Vagina (tissue), 2 donors: ENCODE measurements at places on chromosomes 4 and X.

DNA sequence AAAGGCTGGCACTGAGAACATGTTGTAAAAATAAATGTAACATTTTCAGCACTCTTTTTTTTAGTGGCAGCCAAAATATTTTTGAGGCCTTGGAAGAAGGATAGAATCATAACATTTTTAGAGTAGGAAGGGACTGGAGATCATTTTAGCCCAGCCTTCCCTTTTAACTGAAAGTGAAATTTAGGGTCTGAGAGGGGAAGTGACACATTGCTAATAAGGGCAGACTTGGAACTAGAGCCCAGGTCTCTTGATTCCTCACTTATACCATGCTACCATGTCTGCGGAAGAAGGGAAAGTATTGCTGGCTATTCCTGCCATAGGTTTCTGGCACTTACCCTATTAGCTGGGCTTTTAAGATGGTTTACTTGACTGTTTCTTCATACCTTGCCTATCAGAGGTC lies 4.8 kb downstream of the WDR44 start:
- no peak for DNase-seq
- H3K4me3 ChIP-seq, result no peak overlapping the region
- H3K4me1 ChIP-seq, result peaks cover 17% of the 10 kb centered on the region
- H3K27me3 ChIP-seq, result no peaks in the 10 kb centered on the region

DNA sequence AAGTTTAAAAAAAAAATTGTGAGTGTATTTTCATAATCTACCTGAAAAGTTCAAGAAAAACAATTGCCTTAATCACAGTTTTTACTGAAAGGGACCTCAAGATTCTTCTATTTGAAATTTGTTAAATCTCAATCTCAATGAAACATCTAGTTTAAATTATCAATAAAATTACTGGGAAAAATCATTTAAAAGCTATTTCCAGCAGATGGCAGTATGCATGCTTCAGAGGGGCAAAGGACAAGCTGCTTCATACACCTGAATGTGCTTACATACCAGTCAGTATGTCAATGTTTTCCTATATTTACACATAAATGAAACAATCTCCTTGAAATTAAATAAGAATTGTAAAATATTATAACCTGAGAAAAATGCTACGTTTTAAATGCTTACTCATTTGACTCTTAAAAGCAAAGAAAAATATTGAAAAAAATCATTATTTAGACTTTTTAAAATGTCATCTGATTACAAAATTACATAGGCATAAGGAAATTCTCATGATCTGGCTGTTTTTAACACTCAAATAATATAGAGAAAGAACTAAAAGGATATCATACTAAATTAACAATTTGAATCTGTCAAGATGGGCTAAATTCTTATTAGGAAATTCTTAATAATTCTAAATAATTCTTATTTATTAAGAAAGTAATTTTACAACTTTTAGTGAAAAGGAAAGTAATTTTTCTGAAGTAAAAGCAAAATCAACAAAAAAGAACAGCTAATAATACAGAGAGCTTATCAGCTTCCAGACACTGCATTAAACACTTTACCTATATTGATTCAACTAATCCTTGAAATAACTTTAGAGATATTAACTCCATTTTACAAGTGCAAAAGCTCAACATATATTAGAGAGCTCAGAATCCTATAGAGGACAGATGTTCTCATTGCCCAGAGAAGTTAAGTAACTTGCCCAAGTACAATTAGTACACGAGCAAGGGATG lies 242.1 kb downstream of the ADAMTS3 start:
- no peaks in the 10 kb centered on the region for H3K4me1 ChIP-seq
- H3K27ac ChIP-seq, result no peak overlapping the region
- DNase-seq, result no peak
- no peak overlapping the region for H3K4me3 ChIP-seq
- no peaks in the 10 kb centered on the region for H3K36me3 ChIP-seq

DNA sequence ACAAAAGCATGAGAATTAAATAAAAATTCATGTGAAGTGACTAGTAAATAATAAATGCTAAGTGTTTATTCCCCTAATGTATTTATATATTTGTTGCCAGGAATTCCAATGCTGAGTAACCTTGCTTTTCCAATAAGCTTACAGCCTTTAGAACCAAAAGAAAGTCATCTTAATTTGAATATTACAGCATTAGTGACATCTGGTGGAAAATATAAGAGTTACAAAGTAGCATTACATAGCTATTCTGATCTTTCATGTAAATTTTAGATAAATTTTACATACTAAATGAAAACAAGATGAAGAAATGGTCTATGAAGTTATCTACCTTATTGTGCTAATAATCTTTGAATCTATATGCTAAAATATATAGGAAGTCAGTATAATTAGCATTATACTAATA lies 10.4 kb downstream of the MAD2L1 start:
- H3K4me1 ChIP-seq, result no peaks in the 10 kb centered on the region
- no peak overlapping the region for H3K27ac ChIP-seq
- H3K27me3 ChIP-seq, result no peaks in the 10 kb centered on the region
- no peaks in the 10 kb centered on the region for H3K36me3 ChIP-seq
- no peak for DNase-seq
- H3K4me3 ChIP-seq, result no peak overlapping the region

DNA sequence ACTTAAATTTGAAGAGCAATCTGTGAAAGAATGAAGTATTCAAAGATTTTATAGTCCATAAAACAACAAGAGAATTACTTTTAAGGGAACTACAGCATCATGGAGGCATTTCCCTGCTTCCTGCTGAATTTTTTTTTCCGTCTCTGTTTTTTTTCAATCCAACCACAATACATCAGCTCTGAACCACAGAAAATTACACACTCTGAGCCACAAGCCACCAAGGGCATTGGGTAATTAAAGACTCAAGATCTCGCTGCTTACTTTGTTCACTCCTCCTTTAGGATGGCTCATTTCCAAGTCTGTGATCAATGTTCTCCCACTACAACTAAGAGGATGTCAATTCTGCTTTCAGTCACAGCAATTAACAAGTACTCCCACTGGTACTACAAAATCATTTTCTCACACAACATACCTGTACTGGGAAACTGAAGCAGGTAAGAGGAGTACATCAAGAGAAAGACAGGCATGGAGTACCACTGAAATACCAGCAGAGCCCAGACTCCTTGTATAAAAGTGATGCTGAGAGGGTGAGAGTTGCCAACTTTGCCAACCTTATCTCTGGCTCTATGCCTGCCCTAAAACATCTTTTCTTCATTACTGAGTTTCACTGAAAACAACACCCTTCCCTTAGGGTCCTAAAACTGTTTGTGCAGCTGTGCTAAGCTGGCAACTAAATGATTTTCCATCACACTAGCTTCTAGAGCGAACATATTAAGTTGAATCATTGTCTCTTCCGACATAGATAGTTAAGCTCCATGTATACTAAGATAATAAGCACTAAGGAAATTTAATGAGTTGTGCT lies 105.8 kb upstream of the MAGEB18 start:
- no peak for DNase-seq
- no peaks in the 10 kb centered on the region for H3K36me3 ChIP-seq
- no peaks in the 10 kb centered on the region for H3K4me1 ChIP-seq
- no peak overlapping the region for H3K4me3 ChIP-seq
- no peaks in the 10 kb centered on the region for H3K27me3 ChIP-seq
- no peak overlapping the region for H3K27ac ChIP-seq

- no peaks in the 10 kb centered on the region for H3K4me1 ChIP-seq
- DNase-seq, result no peak
- H3K36me3 ChIP-seq, result no peaks in the 10 kb centered on the region
- no peak overlapping the region for H3K4me3 ChIP-seq
- no peak overlapping the region for H3K27ac ChIP-seq
- H3K27me3 ChIP-seq, result no peaks in the 10 kb centered on the region
Observed at GRCh38 chr4:77586951-77587383, 18.7 kb upstream of the CXCL13 start.

DNA sequence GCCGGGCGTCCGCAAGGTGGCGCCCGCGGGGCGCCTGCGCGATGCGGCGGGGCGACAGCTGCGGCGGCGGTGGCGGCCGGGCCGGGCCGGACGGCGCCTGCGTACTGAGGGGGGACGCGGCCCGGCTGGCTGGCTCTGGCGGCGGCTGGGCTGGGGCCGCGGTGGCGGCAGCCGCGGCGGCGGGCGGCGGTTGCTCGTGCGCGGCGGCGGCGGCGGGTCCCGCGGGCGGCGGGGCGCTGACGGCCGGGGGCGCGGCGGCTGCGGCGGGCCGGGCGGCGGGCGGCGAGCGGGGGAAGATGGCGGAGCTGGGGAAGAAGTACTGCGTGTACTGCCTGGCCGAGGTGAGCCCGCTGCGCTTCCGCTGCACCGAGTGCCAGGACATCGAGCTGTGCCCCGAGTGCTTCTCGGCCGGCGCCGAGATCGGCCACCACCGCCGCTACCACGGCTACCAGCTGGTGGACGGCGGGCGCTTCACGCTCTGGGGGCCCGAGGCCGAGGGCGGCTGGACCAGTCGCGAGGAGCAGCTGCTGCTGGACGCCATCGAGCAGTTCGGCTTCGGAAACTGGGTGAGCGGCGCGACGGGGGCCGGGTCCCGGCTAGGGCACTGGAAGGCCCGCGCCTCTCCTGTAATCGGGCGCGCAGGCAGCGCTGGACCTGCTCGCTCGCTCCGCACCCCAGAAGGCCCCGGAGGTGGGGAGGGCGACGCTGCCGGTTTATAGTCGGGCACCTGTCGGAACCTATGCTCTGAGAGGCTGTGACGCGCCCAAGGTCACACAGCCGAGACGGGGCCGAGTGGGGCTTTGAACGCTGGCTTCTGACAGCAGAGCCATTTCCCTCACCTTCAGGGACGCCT lies at the start of gene TADA2B:
Gene TADA2B, plus strand, starts transcription at position 89 of the 853 bp plus-strand sequence. Its CDS starts 208 bp downstream, at position 297.
- H3K36me3 ChIP-seq, result no peaks in the 10 kb centered on the region
- H3K27me3 ChIP-seq, result no peaks in the 10 kb centered on the region
- H3K27ac ChIP-seq, result peak within 1 kb of the TSS; percentile 82
- H3K4me1 ChIP-seq, result peaks cover 57% of the 10 kb centered on the region
- H3K4me3 ChIP-seq, result peak within 1 kb of the TSS; percentile 100
- DNase-seq, result no peak

- H3K4me1 ChIP-seq, result no peaks in the 10 kb centered on the region
- no peak overlapping the region for H3K27ac ChIP-seq
- H3K4me3 ChIP-seq, result no peak overlapping the region
- DNase-seq, result no peak
- H3K27me3 ChIP-seq, result no peaks in the 10 kb centered on the region
- no peaks in the 10 kb centered on the region for H3K36me3 ChIP-seq
Observed at GRCh38 chrX:29407357-29407756, 808.0 kb upstream of the MAGEB2 start.

GRCh38 chr4:986428-986878 lies 391 bp upstream of the IDUA start:
- H3K27me3 ChIP-seq, result no peaks in the 10 kb centered on the region
- H3K36me3 ChIP-seq, result no peaks in the 10 kb centered on the region
- H3K4me3 ChIP-seq, result peak overlapping the region; percentile 64
- peaks cover 32% of the 10 kb centered on the region for H3K4me1 ChIP-seq

DNA sequence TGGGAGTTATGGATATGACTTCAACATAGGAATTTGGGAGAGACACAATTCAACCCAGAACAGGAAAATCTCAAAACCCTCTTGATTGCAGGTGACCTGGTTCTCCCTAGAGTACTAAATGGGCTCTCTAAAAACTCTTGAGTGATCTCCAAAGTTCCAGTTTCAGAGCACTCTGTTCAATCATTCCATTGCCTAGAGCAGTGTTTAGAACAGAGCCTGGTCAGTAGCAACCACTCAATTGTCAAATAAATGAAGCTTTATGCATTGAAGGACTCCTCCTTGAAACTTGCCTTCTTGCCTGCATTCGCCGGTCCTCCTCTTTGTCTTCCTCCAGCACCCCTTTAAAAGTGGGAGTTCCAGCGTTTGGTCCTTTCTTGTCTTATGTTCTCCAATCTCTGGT lies 85.8 kb downstream of the KIT start:
- H3K4me3 ChIP-seq, result no peak overlapping the region
- H3K4me1 ChIP-seq, result no peaks in the 10 kb centered on the region
- H3K36me3 ChIP-seq, result no peaks in the 10 kb centered on the region
- no peak overlapping the region for H3K27ac ChIP-seq
- no peak for DNase-seq

DNA sequence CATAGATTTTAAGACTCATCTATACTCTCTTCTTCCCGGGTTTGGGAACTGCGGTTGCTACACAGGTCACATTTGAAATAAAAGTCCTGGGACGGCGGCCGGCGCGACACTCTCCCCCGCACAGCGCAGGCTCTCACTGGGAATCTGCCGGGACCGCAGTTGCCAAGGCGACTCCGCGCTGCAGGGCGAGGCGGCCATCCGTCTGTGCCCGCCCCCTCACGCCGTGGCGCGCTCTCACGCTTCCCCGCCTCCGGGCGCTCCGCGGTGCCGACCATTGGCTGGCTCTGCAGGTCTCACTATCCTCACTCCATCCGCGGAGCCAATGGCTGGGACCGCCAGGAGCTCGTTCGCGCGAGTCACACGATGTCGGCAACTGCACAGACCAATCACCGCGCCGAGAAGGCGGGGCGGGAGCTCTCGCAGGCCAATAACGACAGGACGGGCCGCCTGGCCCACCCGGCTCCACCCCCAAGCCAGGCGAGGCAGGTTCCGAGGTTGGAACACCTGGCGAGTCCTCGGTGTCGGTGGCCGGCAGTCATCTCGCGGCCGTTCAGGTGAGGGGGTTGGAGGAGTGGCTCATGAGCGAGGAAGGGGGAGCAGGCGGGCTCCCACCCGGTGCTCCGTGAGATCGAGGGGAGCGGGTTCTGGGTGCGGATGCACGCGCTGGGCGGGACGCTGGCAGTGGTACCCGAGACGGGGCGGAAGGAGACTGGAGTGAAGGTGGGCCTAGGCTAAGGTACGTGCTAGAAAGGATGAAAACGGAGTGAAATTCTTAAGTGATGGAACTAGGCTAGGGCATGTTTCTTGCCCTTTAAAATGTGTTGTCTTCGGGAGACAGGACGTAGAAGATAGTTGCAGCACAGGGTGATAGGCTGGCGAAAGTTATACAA lies at the start of gene MSMO1:
Gene MSMO1, plus strand, starts transcription at position 459 of the 890 bp plus-strand sequence. CDS start 5,702 bp downstream, outside the sequence.
- H3K36me3 ChIP-seq, result no peaks in the 10 kb centered on the region
- peak within 1 kb of the TSS; percentile 75 for H3K4me3 ChIP-seq
- H3K27me3 ChIP-seq, result no peaks in the 10 kb centered on the region
- DNase-seq, result peak; percentile 98
- H3K4me1 ChIP-seq, result peaks cover 45% of the 10 kb centered on the region
- peak within 1 kb of the TSS; percentile 91 for H3K27ac ChIP-seq
